ENCODE measurements at places on chromosomes 4 and X.

GRCh38 chrX:154648931-154649330 is 4.4 kb downstream of the CTAG2 start:
- no peak for DNase-seq

DNA sequence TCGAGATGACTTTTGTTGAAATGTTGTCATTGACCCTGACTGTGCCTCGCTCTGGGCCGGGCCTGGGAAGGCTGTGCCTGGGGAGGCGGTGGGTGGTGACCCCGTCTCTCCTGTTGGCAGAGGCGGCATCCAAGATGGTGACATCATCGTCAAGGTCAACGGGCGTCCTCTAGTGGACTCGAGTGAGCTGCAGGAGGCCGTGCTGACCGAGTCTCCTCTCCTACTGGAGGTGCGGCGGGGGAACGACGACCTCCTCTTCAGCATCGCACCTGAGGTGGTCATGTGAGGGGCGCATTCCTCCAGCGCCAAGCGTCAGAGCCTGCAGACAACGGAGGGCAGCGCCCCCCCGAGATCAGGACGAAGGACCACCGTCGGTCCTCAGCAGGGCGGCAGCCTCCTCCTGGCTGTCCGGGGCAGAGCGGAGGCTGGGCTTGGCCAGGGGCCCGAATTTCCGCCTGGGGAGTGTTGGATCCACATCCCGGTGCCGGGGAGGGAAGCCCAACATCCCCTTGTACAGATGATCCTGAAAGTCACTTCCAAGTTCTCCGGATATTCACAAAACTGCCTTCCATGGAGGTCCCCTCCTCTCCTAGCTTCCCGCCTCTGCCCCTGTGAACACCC is 36.4 kb downstream of the HTRA3 start:
- no peak for DNase-seq

- DNase-seq: no peak
These were observed 49.6 kb downstream of the SMAD1 start for GRCh38 chr4:145531223-145531622.

DNA sequence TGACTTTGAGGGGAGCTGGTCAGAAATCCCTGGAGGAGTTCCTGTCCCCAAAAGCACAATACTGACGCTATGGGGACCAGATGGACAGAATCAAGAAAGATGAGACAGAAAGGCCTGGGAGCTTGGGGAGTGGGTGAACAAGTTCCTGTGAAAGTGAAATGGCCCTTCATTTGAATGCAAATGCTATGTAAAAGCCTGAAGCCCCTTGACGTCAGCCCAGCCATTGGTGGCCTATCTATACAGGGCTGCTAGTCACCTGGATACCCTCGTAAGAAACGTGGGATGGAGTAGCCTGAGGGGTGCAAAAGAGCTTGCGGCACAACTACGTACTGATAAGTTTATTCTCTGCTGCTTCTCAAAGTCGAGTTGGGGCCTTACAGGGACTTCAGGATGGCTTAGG is at the start of gene CDX4:
TSS of gene CDX4 (plus strand) at position 223 of the 400 bp plus-strand sequence. CDS start 201 bp downstream, outside the sequence.
- no peak for DNase-seq

DNA sequence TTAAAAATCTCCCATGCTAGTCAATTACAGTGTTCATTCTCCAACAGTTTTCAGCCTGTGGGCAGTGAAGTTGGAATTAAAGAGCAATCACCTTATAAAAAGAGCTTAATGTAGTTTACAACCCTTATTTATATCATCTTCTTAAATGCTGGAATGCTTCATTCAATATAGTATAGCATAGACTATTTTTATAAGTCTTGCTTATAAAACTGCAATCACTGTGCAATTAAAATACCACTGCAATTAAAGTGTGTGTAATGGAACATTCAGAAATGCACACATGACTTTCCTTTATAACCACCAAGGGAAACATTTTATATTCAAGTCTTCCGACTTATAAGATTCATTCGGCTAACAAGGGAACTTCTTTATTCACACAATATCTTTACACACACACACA is 16.4 kb upstream of the DCAF8L1 start:
- DNase-seq: no peak

GRCh38 chr4:74531963-74532794 is 87.2 kb downstream of the AREG start:
- DNase-seq: no peak

GRCh38 chrX:150564838-150565237 is 3.6 kb upstream of the MTM1 start:
- no peak for DNase-seq

- DNase-seq: no peak
These were observed 215.0 kb downstream of the IL15 start for GRCh38 chr4:141851246-141851891.

DNA sequence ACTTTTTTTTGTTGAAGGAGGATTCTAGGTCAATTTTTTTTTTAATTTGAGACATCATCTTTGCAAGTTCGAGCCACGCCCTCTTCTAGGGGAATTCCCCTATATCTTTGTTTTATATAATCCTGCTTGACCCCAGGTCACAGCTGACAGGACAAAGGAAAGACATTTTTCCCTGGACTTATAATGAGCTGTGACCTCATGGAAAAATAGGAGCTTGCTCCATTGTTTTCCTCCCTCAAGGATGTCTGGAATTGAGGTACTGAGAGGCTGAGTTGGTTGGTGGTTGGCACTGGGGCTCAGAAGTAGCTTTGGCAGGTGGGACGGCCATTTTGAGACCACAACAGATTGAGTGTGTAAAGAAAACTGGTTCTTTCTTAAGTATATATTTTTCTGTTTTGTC is 49.0 kb downstream of the GBA3 start:
- DNase-seq: no peak

- DNase-seq: no peak
These were observed 49.3 kb upstream of the EOLA2 start for GRCh38 chrX:149987613-149988012.

DNA sequence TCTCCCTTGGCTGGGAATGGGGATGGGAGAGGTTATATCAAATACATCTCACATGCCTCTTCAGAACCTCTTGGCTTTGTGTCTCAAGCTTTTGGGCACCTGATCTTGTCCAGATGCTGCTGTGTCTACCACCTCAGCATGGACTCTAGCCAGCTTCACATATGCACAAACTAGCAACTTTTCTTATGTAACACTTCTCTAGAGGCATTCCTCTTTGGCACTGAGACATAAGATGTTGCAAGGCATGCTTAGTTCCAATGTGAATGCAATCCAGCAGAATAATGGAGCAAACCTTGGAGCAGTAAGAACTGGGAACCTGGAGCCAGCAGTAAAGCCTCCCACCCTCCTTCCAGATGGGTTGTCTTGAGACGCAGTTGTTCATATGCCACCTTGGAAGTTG is 113.4 kb upstream of the TMEM47 start:
- no peak for DNase-seq

DNA sequence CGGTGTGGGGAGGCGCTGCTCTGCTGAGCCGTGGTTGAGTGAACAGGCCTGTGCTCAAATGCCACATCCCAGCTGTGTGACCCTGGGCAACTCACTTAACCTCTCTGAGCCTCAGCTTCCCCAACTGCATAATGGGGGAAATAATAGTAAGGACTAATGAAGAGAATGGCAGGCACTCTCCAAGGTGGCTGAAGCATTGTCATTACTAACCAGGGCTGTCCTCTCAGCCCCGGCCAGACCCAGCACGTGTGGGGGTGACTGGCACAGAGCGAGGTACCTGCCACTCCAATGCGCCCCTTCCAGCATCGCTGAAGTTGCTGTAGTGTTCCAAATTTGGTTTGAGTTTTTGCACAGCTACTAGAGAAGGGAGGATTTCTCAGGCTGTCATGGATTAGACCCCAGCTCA is 80.0 kb downstream of the ABLIM2 start:
- DNase-seq: no peak

DNA sequence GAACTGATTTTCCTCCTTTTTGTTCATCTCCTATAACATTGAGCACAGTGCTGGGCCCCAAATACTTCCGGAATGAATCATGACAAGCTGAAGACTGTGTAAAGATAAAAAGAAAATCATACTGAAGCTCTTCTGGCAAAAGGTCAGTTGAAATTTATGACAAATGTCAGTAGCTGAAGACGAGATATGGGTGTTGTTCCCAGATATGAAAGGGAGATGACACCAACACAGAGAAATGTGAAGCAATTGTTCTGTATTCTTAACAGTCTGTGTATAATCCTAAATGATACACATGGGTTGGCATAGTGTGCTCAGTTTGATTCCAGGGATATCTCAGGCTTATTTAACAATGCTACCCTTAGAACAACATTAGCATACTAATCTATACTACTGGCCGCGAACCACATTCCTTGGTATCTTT is 170.5 kb upstream of the PITX2 start:
- DNase-seq: no peak

- DNase-seq: no peak
These were observed 17.6 kb upstream of the GABRA4 start for GRCh38 chr4:47010912-47011446.

DNA sequence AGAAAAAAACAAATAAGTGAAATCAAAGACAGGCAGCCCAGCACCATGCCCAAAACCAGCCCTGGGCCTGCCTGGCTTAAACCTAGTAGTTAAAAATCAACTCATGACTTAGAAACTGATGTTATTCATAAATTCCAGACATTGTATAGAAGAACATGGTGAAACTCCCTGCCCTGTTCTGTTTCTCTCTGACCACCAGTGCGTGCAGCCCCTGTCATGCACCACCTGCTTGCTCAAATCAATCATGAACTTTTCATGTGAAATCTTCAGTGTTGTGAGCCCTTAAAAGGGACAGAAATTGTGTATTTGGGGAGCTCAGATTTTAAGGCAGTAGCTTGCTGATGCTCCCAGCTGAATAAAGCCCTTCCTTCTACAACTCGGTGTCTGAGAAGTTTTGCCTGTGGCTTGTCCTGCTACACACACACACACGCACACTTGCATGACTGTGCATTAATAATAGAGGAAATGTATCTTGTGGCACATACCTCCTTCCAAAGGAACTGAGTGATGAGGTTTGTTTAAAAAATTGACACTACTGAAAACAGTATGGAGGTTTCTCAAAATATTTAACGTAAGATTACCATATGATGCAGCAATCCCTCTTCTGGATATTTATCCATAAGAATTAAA is 39.2 kb upstream of the UGT2B7 start:
- DNase-seq: no peak

GRCh38 chr4:48243887-48244286 is 25.8 kb downstream of the TEC start:
- DNase-seq: no peak

DNA sequence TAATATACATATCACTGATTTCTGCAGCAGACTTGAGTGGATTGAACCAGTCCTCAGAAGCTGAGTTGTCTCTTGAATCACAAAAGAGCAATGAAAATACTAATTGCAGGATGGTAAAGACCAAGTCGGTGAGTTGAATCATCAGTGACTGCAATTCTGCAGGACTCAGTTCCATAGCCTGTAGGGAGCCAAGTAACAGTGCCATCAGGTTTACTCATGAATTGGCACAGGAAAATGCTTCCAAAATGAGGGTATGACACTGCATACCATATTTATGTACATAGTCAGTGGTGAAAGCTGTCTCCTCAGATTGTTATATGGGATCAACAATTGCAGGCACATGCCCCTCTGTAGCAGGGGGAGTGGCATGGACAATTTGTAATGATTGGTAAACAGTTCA is 192.8 kb downstream of the CCNG2 start:
- DNase-seq: no peak

DNA sequence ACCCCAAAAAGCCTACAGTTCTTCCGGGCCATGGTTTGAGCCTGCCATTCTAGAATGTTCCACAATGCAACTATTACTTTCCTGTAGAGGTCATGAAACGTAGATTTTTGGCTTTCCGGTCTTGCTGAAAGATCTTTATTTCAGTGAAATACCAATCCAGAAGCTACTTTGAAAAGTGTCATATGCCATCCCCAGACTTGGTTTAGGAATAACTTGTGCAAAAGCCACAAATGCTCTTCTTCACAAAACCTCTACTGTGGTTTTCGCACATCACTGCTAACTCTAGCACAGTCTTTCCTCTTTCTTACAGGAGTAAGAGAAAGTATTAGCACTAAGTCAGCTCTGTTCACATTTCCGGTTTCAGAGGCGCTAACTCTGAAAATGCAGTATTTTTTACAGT is 12.7 kb upstream of the CD40LG start:
- no peak for DNase-seq

GRCh38 chr4:110897784-110898183 is 274.9 kb upstream of the PITX2 start:
- DNase-seq: no peak

DNA sequence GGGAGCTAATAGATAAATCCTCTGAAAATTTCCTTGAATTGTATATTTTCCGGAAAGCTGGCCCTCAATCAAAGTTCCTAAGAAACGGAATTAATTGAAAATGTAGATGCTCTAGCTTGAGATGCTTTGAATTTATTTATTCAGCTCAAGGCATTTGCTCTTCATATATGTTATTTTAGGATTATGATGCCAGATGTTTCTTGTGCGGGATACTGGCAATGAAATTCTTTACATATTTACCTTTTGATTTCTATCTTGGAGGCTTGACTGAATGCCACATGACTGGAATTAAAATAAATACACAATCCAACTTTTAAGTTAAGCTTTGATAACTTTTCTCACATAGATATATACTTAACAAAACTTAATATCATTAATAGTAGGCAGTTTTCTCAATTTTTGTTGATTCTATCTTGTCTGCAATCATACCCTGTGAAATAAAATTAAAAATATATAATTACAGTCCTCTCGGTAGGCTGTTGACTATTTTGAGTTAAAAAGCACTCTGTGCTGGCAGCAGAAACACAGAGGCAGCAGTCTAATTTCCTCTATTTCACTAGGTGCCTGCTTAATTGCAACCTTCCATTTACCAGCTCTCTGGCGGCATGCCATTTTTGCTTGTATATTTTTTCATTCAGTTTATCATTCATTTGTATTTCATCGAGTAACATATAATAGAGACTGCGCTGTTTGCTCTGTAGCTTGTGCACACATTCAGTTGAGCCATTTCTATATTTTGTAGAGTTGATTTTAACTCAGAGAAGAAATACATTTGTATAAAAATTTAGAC is 991.5 kb downstream of the ADGRL3 start:
- no peak for DNase-seq

GRCh38 chrX:69424161-69424560 is 80.0 kb upstream of the NALF2 start:
- no peak for DNase-seq

- DNase-seq: peak; percentile 23
These were observed 312.2 kb upstream of the DIAPH2 start for GRCh38 chrX:96372313-96373046.

All from DMS 273 treated with DMSO at 0.1 percent for 48 hours (cell line).